ENCODE measurements at places on chromosomes 4 and X.

DNA sequence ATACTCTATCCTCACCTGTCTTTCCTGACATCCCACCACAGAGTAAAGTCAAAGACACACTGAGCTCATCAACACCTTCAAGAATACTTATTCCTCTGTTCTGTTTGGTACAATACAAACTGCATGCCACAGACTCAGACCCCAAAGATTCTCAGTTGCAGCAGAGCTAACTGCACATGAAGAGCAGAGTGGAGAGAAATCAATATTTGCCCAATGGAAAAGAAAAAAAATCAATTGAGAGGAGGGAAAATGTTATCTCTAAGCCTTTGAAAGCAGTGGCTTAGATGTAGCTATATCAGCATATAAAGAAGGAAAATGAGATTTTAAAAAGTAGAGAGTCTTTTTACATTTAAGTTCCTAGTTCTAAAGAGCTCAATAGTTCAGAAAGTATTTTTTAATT is 180.2 kb downstream of the NWD2 start:
- DNase-seq, result no peak

DNA sequence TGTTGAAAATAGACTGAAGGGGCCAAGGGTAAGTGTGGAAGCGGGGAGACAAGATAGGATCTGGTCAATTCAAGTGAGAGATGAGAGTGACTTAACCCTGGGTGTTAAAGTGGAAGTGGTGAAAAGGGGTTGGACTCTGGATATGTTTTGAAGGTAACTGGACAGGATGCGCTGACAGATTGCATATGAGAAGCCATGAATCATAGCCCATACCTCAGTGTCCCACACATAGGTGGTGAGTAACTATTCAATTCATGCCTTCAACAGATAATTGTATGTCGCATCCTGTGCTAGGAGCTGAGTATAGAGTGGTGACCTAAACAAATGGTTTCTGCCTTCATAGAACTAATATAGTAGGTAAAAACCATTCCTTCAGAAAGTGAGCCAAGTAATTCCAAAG is 76.7 kb downstream of the KLHL34 start:
- no peak for DNase-seq

DNA sequence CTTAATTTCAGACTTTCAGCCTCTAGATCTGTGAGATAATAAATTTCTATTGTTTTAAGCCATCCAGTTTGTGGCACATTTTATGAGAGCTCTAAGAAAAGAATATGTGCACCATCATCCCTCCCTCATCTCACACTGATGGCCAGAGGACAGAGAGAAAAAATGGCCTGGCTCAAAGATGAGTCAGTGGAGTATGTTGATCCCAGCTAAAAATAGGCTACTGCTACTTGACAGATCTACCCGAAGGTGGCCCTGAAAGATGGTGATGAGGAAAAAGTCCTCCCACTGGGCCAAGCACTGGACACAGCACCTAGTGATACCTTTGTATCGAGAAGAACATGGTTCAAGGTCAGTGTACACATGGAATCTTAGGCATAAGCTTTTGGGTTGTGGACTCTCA is 38.2 kb upstream of the DCTD start:
- DNase-seq, result no peak

DNA sequence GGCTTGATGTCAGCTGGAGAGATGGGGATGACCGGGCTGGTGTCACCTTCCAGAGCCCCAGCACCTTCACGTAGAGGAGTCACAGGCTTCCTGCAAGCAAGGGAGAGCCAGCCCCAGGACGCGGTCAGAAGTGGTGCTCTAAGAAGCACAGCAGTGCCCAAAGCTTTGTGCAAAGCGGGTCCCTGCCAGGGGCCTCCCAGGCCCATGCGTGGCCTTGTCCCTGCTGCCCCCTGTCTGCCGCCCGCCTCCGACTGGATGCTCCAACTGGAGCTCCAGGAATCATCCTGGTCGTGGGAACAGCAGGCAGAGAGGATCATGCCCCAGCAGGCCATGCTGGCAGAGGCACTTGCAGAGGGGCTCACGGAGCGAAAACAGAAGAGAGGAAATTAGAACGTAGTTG is 40.1 kb upstream of the LRPAP1 start:
- DNase-seq, result no peak

- no peak for DNase-seq
These were observed 99.5 kb upstream of the NKX1-1 start for GRCh38 chr4:1505511-1506460.

DNA sequence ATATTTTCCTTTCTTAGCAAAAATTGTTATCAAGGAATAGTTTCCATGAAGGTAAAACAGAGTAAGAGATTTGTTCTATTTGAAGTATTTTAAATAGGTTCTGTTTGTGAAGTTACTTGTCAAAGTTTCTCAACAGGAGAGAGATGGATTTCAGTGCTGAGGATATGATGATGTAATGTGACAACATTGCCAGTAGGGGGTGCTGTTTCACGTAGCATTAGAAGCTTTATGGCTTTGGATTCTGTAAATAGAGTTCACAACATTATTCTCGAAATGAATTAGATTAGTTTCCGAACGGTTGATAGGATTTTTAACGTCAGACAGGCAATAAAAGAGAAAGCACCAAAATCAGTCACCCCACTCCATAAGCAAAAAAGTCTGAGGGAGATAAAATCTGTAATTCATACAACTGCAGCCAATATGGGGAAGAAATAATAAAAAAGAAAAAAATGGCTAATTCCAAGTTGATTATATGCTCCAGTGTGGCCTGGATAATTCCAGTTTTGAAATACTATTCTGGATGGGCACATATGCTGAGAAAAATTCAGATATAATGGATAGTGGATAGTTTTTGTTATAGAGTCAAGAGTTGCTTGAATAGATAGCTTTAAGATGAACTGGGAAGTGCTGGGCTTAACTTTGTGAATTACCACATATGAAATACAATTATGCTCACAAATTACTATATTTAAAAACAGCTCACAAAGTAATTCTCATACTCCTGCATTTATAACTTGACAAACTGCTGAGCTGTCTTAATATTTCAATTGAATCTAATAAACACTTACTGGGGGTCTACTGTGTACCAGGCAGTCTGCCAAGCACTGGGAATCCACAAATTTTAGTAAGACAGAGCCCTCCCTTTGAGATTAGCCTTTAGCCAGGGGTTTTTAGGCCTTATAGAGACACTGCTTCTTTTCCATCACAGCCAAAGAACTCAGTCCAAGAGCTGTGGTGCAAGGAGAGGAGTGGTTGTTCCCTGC is 109.1 kb downstream of the GPAT3 start:
- no peak for DNase-seq

- DNase-seq, result no peak
These were observed 26.7 kb downstream of the MANBA start for GRCh38 chr4:102734116-102734515.

All from chondrocyte (in vitro differentiated cells).